ENCODE measurements at places on chromosomes 2 and 18. TPM values are rescaled to one million over a fixed set of nuclear protein-coding genes. Genes with fewer than 3 reads are reported as not detected.

- no peak overlapping the region for H3K4me3 ChIP-seq
- no peaks in the 10 kb centered on the region for H3K27me3 ChIP-seq
- H3K4me1 ChIP-seq: no peaks in the 10 kb centered on the region
- H3K36me3 ChIP-seq: no peaks in the 10 kb centered on the region
Measured at GRCh38 chr2:126645211-126645618, 10.7 kb upstream of the GYPC start.

The THAP4 gene
- 45.9 TPM for total RNA-seq

- no peaks in the 10 kb centered on the region for H3K27me3 ChIP-seq
- H3K27ac ChIP-seq: no peak overlapping the region
- H3K36me3 ChIP-seq: no peaks in the 10 kb centered on the region
- DNase-seq: no peak
- no peaks in the 10 kb centered on the region for H3K4me1 ChIP-seq
Measured at GRCh38 chr18:48866856-48867255, 83.9 kb downstream of the SMAD7 start.

- H3K4me1 ChIP-seq: no peaks in the 10 kb centered on the region
- DNase-seq: no peak
- H3K36me3 ChIP-seq: no peaks in the 10 kb centered on the region
- no peaks in the 10 kb centered on the region for H3K27me3 ChIP-seq
- H3K27ac ChIP-seq: no peak overlapping the region
Measured at GRCh38 chr2:100235098-100235497, 87.2 kb downstream of the LONRF2 start.

GRCh38 chr2:9210030-9210429 is 3.4 kb downstream of the ASAP2 start:
- no peak overlapping the region for H3K27ac ChIP-seq
- H3K4me3 ChIP-seq: no peak overlapping the region
- no peaks in the 10 kb centered on the region for H3K4me1 ChIP-seq
- DNase-seq: no peak
- H3K36me3 ChIP-seq: no peaks in the 10 kb centered on the region

All from breast epithelium (tissue), 4 donors.